ENCODE measurements at places on chromosomes 1 and 21. TPM values are rescaled to one million over a fixed set of nuclear protein-coding genes. Genes with fewer than 3 reads are reported as not detected.

GRCh38 chr1:234386122-234386521, 12.9 kb downstream of the COA6 start:
- no peak overlapping the region for H3K4me3 ChIP-seq
- no peak for DNase-seq
- H3K27me3 ChIP-seq: no peaks in the 10 kb centered on the region

KRTAP19-1 gene
- polyA plus RNA-seq: not detected

PTPRF gene
- 19.9 TPM for polyA plus RNA-seq

- no peaks in the 10 kb centered on the region for H3K27me3 ChIP-seq
- H3K36me3 ChIP-seq: no peaks in the 10 kb centered on the region
- no peak overlapping the region for H3K27ac ChIP-seq
- H3K4me3 ChIP-seq: peak overlapping the region; percentile 56
- peaks cover 3% of the 10 kb centered on the region for H3K4me1 ChIP-seq
- no peak for DNase-seq
Observed at GRCh38 chr1:81238129-81238528, 562.6 kb upstream of the ADGRL2 start.

DNA sequence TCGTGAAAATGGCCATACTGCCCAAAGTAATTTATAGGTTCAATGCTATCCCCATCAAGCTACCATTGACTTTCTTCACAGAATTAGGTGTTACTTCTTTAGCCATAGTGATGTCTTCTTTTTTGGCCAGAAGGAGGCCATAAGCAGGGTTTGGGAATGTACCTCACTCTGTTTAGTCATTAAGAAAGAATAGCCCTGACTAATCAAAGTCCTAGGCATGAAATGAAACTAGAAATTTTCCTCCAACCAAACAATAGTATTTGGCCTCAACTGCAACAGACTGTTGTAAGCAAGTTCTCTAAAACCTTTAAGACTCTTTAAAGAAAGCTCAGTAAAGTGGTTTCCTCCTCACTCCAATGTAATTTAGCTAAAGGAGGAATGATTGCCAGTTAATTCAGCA, 163.9 kb downstream of the AKT3 start:
- no peaks in the 10 kb centered on the region for H3K4me1 ChIP-seq
- no peaks in the 10 kb centered on the region for H3K36me3 ChIP-seq

DNA sequence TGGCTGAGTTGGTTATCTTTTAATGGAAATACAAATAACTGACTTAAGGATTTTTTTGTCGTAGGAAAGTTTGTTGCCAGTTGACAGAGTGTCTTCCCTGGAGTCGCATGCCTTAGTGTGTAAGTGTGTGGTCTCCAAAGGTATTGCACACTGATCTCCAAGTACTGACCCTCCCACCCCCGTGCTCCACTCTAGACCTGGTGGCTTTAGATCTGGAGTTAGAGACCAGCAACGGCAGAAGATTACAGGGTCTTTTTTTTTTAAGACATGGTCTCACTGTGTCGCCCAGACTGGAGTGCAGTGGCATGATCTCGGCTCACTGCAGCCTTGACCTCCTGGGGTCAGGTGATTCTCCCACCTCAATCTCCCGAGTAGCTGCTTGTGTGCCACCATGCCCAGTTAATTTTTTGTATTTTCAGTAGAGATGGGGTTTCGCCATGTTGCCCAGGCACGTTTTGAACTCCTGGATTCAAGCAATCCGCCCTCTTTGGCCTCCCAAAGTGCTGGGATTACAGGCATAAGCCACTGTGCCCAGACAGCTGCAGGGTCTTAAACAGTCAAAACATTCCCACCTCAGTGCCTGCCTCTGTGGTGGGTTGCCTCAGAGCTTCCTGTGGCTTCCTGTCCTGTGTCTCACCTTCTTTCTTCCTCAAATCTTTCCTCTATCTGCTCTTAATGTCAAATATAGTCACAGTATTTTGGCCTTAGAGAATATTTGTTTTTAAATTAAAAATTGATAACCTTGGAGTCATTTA, 6.9 kb downstream of the TRAPPC10 start:
- no peak overlapping the region for H3K27ac ChIP-seq
- H3K4me1 ChIP-seq: peaks cover 44% of the 10 kb centered on the region
- H3K36me3 ChIP-seq: no peaks in the 10 kb centered on the region
- no peak for DNase-seq
- H3K27me3 ChIP-seq: no peaks in the 10 kb centered on the region

DNA sequence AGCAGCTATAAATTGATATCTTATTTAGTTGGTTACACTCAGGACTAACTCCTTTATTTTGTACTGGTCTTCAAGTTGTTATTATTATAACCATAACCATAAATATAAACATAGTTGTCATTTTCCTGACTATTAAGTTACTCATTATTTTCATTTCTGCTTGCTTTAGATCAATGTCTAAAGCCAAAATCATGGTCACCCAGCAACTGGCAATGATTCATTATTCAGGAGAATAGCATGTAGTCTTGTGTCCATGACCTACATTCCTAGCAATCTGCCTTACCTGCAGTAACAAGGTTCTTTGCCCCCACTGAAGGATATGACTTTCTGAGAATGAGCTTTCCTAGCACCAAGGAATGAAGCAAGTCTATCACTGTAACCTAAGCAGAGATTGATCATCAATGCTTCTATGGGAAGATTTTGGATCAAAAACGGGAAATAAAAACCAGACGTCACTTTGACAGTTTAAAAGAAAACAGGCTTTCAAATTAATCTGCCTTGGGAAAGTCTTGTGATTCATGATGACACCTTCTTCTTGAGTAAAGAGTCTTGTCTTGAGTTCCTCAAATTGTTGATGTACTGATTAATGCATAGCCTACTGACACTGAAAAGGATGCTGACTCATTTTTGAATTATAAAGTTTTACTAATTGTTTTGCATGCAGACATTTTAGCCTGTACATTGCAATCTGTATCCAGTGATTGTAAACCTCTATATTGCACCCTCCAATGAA, 203.3 kb upstream of the IVNS1ABP start:
- H3K36me3 ChIP-seq: no peaks in the 10 kb centered on the region
- H3K27ac ChIP-seq: no peak overlapping the region
- no peak overlapping the region for H3K4me3 ChIP-seq
- H3K27me3 ChIP-seq: no peaks in the 10 kb centered on the region
- no peak for DNase-seq

CYP4A11 gene
- polyA plus RNA-seq: not detected

Data from adrenal gland (tissue), 19 donors.